CD4-positive, alpha-beta memory T cell (primary cell): ENCODE measurements at places on chromosomes 13 and 19.

DNA sequence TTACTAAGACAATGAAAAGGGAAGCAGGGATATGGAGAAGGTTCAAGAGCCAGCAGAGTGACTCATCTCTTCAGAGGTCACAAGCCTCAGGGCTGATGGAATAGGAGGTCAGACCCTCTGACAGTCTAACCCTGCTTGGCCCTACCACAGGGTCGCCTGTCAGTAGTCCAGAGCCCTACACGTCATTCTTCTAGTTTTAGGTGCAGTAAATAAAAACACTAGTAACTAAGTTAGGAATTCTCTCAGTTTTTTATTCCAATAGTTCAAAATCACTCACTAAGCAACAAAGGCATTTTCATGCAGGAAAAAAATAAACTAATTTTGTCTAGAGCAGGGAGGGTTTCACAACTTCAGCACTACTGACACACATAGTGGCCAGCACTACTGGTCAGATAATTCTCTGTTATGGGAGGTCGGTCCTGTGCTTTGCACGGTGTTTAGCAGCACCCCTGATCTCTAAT, 27.2 kb downstream of the FOXO1 start:
- no peak for DNase-seq

DNA sequence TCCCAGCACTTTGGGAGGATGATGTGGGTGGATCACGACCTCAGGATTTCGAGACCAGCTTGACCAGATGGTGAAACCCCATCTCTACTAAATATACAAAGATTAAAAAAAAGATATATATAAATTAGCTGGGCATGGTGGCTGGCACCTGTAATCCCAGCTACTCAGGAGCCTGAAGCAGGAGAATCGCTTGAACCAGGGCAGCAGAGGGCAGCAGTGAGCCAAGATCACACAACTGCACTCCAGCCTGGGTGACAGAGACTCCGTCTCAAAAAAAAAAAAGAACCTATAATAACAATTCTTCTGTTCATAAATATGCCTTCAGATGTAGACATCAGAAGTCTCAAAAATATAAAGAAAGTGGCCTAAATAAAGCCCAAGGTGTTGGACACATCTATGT, 7.6 kb downstream of the ZNF737 start:
- DNase-seq: no peak

DNA sequence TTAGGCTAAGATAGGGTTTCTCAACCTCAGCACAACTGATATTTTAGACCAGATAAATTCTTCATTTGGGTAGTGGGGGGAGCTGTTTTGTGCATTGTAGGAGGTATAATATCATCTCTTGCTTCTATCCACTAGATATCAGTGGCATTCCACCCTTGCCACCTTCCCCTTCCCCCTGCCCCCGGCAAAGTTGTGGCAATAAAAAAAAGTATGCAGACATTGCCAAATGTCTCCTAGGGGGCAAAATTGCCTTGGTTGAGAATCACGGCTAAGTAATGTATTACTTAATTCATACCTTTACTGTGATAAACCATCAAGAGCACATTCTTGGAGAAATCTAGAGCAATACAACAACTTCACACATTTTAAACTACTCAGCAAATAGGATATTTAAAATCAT, 51.4 kb downstream of the UBL3 start:
- DNase-seq: no peak

GRCh38 chr19:28126135-28126898, 1086.6 kb downstream of the UQCRFS1 start:
- no peak for DNase-seq

DNA sequence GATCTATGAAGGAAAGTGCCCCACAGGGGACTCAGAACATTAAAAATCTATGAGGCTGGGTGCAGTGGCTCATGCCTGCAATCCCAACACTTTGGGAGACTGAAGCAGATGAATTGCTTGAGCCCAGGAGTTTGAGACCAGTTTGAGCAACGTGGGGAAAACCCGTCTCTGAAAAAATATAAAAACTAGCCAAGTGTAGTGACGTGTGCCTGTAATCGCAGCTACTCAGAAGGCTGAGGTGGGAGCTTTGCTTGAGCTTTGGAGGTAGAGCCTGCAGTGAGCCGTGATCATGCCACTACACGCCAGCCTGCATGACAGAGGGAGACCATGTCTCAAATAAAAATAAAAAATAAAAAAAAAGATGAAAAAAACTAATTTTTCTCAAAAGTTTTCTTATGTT, 1070.6 kb downstream of the PCDH9 start:
- DNase-seq: no peak

DNA sequence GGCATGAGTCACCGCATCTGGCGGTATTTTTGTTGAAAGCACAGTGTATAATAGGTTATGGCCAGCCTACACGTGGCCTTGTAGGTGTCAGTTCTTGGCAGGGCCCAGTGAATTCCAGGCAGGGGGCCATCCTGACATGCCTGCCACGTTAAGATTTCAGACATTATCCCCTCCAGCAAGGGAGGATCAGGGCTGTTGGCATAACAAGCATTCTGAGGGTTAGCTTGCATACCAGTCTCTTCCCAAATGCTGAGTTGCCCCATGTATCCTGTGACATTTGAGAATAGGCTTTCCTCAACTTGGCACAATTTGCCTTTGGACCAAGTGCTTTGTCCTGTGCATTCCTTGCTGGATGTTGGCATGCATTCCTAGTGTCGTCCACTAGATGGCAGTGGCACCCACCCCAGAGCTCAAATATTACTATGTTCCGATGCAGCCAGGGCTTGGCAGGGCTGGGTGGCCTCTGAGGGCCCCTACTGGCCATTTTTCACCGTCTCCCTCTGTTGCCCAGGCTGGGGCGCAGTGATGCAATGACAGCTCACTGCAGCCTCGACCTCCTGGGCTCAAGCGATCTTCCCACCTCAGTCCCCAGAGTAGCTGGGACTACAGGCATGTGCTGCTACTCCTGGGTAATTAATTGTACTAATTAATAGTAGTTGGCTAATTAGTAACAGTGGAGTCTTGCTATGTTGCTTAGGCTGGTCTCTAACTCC, 31.2 kb downstream of the NLRP12 start:
- DNase-seq: peak; percentile 74

- no peak for DNase-seq
Measured at GRCh38 chr19:2055931-2056836, 5.1 kb upstream of the MKNK2 start.

DNA sequence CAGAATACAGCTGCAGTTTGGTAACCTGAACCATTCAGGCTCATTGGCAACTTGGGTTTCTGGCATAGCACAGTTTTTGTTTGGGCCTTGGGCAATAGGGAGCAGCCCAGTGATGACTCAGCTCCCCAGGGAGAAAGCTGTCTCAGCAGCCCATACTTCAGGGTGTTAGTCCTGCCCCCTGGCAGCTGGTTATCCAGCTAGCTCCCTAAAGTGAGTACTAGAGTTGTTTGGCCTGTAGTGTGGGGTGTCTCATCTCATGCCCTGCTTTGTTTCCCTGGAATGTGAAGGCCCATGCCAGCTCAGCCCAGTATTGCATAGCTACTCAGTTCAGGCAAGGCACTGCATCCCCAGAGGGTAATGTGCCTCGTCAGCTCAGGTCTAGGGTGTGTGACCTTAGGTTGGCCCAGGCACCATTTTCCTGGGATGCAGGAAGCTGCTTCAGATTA, 18.2 kb upstream of the ZNF543 start:
- DNase-seq: no peak
